ENCODE measurements at places on chromosomes 7 and 10.

DNA sequence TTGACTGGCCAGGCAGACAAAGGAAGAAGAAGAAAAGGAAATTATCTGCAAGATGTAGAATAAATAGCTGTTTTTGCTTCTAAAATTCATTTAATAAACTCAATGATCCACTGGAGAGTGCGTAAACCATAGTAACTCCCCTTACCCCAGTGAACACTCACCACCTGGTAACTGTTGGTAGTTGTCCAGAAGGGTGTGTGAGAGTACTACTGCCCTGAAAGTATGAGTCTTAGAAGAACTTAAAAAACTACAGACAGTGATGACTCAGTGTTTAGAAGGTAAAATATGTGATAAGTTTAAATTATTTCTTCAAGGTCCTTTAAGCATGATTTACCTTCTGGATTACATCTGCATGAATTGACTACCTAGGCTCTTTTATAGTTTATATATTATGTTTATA is 53.0 kb upstream of the SEMA3A start:
- no peak for DNase-seq

- no peak for DNase-seq
Observed at GRCh38 chr7:129969881-129970446, 17.2 kb upstream of the UBE2H start.

DNA sequence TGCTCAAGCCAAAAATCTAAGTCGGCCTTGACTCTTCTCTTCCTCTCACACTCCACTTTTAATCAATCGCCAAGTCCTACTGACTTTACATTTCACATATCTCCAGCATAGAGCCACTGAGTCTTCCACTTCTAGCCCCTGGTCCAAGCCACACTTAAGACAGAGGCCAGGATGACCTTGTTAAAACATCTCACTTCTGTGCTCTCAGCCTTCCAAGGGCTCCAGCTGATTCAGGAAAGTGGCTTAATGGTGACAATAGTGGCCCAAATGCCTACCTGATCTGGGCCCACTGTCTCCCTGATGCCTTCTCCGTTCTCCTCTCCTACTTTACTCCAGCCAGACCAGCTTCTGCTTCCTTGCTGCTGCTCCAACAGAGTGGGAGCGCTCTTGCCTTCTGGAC is 4.4 kb downstream of the TBATA start:
- no peak for DNase-seq

DNA sequence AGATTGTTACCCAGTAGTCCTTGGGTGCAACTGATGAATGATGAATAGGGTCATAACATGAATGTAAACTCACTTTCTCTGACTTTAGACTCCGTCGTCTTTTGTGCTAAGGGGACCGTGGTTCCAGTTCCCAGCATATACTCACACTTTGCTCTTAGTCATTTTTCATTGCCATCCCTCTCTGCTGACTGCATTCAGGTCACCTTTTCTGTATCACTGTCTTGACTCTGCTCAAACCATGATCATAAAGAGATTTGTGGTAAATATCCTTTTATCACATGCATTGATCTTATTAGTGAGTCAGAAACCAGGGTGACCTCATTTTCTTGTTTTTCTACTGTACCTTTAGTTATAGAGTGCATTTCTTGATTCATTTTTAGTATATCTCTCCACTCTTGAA is 141.1 kb upstream of the AGR3 start:
- DNase-seq: no peak

GRCh38 chr7:127819975-127820731 is 168.2 kb downstream of the SND1 start:
- DNase-seq: no peak

DNA sequence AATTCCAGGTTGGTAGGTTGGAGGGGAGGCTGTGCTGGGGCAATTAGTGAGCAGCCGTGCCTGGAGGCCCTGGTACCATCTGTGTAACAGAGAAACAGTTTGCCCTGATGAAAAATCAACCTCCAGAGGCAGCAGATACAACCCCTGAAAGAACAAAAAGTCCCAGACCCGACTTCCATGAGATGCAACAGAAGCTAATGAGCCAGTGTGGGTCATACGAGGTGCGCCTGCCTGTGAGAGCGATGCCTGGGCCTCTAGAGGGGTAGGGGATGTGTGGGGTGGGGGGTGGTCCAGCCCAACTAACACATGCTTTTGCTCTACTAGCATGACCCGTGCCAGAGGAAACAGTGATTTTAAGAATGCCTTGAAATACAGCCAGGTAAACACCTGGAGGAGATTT is 39.3 kb downstream of the CELF2 start:
- DNase-seq: no peak

DNA sequence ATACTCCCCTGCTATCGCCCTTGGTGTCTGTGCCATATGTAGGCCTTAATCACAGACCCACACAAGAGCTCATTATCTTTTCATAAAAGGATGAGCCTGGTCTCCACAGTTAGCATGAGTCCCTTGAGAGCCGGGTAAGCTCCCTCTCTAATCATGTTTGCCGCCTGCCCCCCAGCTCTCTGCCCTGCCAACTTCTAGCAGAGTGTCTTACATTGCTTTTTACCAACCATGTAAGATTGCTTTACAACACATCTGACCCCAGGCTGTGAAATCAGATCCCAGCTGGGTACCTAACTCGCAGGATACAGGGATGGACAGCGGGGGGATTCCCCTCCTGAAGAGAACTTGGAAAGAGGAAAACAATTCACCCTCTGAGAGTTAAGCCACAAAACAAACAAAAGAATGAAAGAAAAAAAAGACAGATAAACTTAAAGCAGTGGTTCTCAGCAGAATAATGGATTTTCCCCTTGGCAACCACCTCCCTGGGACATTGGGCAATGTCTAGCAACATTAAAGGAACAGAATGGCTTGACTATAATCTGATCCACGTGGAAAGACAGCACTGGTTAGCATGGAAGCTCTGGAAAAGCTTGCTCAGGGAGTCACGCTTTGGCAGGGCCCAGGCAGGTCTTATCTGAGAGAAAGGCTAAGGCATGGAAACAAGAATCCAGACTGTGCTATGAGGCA is 39.4 kb upstream of the ATOH7 start:
- no peak for DNase-seq

GRCh38 chr10:61183967-61184366 is 240.0 kb upstream of the RHOBTB1 start:
- DNase-seq: no peak

DNA sequence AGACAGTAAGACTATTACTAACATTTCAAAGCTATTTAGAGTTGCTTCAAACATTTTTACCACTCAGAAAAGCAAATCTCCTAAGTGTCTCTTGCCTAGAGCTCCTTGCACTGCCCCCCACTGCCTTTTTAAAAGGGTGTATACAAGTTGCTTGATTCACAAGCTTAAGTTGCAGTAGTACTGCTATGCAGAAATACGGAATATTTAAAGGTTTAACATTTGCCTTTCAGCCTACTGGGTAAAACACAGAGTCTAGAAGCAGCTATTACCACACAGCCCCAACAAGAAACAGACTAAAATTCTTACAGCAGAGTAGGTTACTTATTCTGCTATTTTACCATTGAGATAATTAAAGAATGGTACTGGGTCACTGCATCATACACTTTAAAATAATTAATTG is 128.5 kb downstream of the CNOT4 start:
- no peak for DNase-seq

DNA sequence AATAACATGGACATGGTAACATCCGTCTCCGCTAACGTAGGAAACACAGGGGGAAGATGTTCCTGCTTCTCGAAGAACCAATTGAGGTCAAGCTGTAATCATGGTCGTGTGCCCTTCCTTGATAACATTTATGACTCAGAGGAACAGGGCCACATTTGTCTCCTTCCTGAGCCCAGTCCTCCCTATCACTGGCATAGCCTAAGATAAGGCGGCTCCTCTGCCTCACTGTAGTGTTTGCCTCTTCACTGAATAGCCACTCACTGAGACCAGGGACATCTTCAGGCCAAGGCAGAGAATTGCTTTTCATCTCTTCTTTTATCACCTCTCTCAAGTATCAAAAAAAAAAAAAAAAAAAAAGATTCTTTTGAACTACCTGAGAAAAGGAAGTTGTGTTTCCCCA is 5.4 kb upstream of the GRM8 start:
- no peak for DNase-seq

DNA sequence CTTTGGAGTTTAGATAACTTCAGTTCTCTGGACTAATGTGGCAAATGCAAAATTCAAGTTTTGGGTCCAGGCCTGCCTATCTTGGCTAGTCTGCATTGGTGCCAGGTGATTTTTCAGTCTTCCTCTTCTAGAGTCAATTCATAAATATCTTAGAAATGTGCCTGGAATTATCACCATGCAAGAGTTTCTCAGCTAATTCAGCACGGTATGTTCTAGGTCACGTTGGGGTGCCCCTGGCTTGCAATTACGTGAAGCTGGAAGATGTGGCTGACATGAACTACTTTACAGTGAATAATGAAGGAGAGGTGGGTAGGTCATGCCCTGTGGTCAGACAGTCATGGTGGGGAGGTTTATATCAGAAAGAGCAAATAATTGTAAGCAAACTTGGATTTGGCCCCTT is 25.0 kb downstream of the ZDHHC6 start:
- DNase-seq: no peak

GRCh38 chr10:33695536-33695935 is 361.1 kb upstream of the NRP1 start:
- no peak for DNase-seq

DNA sequence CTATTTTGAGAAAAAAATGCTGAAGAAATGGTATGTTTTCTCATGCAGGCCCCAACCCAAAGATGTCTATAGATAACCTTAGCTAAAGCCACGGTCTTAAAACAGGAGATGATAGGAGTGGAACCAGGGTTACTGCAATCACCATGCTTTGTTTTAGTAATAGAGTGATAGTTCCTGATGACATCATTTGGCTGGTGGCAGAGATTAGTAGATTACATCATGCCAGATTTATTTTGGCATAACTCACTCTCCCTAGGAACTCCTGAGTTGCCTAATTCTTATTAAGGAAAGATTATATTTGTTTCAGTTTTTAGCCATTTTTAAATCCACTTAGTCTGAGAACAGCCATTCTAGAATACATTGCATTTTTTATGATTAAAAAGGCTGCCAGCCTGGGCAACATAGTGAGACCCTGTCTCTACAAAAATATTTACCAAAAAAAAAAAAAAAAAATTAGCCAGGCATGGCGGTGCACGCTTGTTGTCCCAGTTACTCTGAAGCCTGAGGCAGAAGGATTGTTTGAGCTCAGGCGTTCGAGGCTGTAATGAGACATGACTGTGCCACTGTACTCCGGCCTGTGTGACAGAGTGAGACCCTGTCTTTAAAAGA is 17.8 kb downstream of the ENO4 start:
- DNase-seq: no peak

- no peak for DNase-seq
Observed at GRCh38 chr10:60123668-60124067, 217.3 kb upstream of the CCDC6 start.

DNA sequence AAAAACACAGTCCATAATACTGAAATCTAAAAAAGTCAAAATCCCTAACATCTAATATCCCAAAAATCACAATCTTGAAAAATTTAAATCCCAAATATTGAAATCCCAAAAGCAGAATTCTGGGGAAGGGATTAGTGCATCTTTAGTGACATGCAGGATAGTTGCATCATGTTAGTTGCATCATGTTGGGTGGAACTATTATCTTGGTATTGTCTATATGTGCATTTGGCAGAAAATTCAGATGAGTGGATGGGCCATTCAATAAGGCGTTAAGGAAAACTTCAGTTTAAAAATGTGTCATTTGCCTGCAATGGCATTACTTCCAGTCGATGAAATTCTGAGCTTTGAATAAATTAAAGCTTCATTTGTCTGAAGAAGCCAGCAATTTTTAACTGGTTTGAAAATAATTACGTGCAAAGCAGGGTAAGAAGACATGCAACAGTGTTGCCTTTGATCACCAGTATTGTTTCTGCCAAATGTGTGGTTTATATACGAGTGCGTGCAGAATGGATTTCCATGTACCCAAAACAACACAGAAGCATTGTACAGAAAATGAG is 221.4 kb upstream of the NFE2L3 start:
- no peak for DNase-seq

DNA sequence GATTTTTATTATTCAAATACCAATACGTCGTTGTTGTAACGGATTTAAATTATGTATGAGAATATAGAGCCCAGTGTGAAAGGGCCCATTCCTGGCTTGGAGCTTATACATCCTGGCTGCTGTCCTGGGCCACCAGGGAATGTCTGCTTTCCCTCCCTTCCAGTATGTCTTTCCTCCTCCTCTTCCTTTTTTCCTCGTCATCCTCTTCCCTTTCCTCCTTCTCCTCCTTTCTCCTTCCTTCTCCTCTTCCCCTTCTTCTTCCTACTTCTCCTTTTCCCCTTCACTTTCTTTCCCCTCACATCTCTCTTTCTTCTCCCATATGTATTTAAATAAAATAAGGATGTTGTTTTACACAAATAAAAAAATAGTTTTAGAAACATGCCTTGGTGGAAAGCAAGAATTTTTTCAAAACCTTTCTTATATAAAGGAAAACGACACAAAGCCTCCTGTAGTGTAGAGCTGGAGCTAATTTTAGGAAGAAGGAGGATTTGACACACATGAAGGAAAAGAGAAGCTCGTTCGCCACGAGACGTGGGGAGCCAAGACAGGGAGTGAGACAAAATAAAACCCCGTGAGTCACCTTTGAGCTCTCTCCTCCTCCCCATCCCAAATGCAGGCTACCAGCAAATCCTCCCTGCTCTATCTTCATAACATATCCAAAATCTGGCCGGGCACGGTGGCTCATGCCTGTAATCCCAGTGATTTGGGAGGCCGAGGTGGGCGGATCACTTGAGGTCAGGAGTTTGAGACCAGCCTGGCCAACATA is 301.1 kb upstream of the LYZL1 start:
- DNase-seq: no peak

DNA sequence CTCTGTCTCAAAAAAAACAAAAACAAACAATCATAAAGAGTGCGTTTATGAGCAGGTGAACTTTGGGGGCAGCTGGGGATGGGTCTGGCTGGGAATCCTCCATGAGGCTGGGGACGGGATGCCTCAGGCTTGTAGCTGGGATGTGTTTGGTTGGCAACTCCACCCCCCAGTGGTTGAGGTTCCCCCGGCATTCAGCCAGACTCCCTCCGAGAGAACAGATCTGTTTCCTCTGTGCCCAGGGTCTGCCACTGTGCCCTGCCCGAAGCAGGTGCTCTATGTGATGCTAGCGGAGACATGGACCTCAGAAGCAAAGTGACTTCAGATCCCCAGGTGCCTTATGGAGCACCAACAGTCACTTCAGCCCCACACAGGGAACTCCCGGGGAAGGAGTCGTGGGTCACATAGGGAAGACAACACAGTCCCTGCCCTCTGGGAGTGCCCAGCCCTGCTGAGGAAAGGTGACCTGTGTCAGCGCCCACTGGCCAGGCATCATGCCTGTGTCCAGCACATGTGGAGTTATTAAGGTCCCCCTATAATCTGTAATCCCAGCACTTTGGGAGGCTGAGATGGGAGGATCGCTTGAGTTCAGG is 29.3 kb upstream of the GTF2IRD1 start:
- DNase-seq: no peak

GRCh38 chr7:92799446-92800211 is 36.7 kb downstream of the CDK6 start:
- no peak for DNase-seq

GRCh38 chr7:139629392-139630082 is 106.1 kb downstream of the CLEC2L start:
- DNase-seq: no peak
